ENCODE measurements at places on chromosomes 7 and 10.
A peak's percentile ranks its signal among the peaks of the same experiment; 100 is the strongest.

GRCh38 chr10:70722820-70723424 lies 50.6 kb downstream of the ADAMTS14 start:
- no peak for DNase-seq

GRCh38 chr10:78794736-78795455 lies 273.9 kb upstream of the ZMIZ1 start:
- DNase-seq: no peak

DNA sequence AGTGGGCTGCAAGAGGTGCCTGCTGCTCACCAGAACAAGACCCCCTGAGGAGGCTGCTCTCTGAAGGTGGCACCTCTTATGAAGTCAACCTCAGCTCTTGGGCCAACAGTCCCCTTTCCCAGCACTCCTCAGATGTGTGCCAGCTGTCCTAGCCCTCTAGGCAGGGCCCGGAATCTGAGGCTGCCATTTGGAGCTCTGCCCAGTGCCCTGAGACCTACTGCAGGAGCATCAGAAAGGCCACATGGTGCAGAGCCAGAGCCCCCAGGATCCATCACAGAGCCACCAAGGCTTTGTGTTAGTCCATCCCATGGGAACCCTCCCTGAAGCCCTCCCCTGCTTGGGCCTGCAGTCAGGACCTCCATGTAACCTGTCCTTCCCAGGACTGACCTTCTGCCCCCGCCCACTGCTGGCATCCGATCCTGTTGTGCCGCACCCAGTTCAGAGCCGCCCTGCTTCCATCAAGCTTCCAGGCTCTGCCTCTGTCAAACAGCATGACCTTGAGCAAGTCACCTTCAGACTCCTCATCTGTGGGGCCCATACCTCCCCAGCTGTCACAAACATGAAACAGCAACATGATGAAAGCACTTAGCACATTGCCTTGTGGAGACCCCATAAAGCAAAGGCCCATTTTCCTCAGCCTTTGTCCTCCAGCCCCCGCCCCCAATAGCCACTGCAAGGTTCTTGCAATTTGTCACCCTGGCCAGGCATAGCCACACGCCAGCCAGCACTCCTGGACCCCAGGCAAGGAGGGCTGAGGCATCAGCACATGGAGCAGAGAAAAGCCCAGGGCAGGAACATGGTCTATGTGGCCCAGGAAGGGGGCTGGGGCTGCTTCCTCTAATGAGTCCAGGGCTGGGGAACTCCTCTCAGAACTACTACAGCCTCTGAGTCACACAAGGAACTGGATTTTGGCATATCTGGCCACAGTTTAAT lies 51.7 kb downstream of the GRID1 start:
- DNase-seq: no peak

DNA sequence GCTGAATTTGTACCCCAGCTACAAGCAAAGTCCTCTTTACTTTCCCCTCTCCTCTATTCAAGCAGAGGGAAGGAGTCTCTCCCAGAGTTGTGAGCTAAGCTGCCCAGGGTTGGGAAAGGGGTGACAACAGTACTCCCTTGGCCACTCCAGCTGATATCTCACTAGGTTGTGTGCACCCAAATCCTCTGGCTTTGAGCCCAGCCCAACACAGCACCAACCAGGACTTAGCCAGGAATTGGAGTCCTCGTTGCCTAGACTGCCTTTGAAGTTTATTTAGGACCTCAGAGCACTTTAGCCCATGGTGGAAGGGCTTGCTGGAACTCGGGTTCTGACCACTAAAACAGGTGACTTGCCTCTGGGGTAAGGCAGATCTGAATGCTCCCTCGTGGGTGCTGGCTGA lies 35.7 kb upstream of the DYNC1I1 start:
- no peak for DNase-seq

DNA sequence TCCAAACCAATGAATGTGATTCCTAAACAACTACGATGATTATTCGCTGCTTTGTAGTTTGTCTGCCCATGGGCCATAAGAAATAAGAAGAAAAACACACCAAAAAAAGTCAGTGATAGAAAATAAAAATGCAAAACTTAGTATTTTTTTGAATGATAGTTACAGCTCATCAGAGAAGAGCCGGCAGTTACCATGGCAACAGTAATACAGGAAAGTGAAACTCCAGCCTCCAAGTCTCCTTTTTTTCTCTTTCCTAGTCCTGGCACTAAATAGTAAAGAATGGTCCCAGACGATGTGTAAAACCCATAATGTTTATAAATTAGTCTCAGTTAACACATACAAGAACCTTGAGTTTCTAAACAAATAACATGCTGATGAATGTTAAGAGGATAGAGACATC lies 21.6 kb upstream of the LHFPL3 start:
- DNase-seq: no peak

GRCh38 chr7:47232751-47233412 lies 349.0 kb downstream of the TNS3 start:
- no peak for DNase-seq

- DNase-seq: peak; percentile 94
These were observed 20.4 kb downstream of the SH2B2 start for GRCh38 chr7:102306916-102307677.

GRCh38 chr10:30510184-30510931 lies 76.4 kb downstream of the MAP3K8 start:
- no peak for DNase-seq

DNA sequence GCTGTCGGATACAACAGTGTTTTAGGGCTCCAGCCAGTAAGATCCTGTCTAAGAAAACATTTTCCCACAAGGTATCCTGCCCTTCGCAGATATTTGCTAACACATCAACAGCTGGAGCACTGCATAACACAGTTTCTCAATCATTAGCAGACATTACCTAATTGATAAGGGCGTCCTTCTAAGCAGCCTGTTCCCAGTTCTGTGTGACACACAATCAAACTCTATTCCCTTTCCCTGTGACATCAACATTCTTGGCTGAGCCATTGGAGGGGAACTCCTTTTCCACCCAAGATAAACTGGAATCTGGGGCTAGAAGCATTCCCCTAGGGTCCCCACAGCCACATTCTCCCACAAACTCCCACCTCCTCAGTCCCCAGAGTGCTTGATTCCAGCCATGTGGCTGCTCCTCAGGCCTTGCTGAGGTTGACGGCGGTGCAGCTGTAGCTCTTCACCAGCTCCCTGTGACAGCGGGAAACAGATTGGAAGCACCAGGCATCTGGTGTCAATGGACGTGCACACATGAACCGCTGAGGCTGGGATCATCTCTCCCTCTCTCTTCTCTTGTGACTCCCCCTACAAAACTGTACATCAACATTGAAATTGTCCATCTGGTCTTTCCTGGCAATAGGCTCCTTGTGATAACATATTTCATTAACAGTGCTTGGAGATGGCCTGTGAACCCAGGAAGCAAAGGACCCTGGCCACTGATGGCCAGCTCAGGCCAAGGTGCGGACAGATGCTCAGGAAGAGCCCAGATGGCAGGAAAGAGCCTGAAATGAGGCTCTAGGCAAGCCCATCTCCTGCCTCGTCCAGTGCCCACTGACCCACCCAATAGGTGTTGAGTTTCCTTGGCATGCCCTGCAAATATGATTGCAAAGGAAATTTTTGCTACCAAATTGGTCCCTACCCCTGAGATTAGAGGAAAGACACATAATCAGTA lies 131.1 kb upstream of the TBX20 start:
- peak; percentile 53 for DNase-seq

- no peak for DNase-seq
These were observed 226.4 kb downstream of the KIAA1217 start for GRCh38 chr10:24435374-24435773.

GRCh38 chr7:50497968-50498367 lies 47.8 kb upstream of the FIGNL1 start:
- DNase-seq: no peak

GRCh38 chr10:51698473-51699063 lies 827 bp downstream of the CSTF2T start:
- no peak for DNase-seq

GRCh38 chr10:19499291-19499770 lies 316.9 kb upstream of the PLXDC2 start:
- no peak for DNase-seq

DNA sequence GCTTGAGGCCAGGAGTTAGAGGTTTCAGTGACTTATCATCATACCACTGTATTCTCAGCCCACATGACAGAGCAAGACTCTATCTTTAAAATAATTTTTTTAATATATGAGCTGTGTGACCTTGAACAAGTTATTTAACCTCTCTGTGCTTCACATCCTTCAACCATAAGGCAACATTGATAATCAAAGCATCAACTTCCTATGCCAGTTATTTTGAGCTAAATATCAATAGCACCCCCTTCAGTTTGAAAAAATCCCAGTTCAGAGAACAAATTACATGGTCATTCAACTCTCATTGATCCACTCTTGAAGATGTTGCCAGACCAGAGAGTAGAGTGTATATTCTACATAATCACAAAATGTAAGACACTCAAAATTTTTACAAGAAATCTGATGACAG lies 53.0 kb downstream of the ASNS start:
- DNase-seq: no peak

- no peak for DNase-seq
These were observed 245.5 kb upstream of the STEAP1 start for GRCh38 chr7:89908736-89909135.

GRCh38 chr7:21108182-21108581 lies 319.7 kb upstream of the SP4 start:
- DNase-seq: no peak

DNA sequence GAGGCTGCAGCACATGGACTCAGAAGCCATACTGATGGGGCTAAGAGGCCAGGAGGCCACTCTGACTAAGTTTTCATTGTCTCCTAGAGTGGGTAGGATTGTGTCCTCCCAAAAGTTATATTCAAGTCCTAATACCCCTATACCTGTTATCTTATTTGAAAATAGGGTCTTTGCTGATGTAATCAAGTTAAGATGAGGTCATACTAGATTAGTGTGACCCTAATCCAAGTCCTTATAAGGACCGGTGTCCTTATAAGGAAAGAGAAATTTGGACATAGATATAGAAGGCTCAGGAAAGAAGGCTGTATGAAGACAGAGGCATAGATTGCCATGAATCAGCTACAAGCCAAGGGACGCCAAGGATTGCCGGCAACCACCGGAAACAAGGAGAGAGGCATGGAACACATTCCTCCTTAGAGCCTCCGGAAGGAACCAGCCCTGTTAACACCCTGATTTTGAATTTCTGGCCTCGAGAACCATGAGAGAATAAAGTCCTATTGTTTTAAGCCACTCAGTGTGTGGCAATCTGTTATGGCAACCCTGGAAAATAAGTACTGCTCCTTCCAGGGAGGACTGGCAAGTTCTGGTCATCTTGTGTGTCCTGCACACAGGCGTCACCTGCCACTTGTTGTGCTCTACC lies 157.0 kb downstream of the EMX2 start:
- DNase-seq: no peak

- no peak for DNase-seq
These were observed 24.6 kb upstream of the FOXL3 start for GRCh38 chr7:265192-265997.

DNA sequence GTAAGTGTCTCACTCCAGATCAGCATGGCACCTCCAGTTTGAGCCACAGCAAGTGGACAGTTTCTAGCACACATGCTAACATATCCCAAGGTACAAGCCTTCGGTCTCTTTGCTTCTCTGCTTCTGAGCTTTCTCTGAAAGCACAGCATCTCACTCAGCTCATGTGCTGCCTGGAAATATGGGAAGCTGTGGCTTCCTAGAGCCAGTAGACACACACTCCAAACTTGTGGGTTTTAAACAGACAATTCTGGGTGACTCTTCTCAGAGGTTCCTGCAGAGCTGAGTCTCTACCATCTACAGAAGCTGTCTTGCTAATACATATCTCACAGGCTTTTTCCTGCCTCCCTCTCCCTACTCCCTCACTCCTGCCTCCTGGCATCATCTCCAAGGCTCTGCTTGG lies 23.9 kb upstream of the TMEM273 start:
- DNase-seq: no peak

GRCh38 chr7:26900251-26900650 lies 35.9 kb upstream of the SKAP2 start:
- DNase-seq: no peak

DNA sequence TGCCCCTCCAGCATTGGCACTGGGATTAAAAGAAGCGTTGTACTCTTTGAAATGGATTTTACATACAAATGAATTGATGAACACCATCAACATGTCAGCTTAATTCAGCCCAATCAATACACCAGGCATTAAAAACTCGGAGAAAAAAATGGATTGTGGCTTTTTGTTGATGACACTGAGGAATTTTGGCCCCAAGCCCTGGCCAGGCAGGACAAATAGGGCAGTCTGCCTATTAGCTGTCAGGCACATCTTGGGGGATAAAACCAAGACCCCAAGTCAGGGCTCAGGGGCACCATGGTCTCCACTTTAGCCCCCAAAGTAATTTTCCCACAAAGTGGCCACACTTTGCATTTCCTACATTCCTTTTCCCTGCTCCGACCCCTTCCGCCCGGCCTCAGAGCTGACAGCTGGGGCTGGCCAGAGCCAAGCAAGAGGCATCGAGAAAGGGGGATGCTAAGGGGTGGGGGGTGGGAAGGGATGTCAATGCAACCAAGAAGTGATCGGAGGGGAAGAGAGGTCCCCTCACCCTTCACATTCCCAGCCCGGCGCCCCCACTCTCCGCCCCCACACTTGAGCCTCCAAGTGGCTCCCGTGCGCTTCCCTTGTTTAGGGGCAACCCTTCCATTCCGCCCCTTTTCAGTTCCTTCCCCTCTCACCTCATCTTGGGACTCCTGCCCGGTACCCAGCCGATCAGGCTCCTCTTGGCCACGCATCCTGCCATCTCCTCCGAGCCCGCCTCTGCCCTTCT lies 711 bp downstream of the HIP1 start:
- DNase-seq: peak; percentile 57

- no peak for DNase-seq
These were observed 126.8 kb upstream of the ODAD2 start for GRCh38 chr10:28125701-28126100.

DNA sequence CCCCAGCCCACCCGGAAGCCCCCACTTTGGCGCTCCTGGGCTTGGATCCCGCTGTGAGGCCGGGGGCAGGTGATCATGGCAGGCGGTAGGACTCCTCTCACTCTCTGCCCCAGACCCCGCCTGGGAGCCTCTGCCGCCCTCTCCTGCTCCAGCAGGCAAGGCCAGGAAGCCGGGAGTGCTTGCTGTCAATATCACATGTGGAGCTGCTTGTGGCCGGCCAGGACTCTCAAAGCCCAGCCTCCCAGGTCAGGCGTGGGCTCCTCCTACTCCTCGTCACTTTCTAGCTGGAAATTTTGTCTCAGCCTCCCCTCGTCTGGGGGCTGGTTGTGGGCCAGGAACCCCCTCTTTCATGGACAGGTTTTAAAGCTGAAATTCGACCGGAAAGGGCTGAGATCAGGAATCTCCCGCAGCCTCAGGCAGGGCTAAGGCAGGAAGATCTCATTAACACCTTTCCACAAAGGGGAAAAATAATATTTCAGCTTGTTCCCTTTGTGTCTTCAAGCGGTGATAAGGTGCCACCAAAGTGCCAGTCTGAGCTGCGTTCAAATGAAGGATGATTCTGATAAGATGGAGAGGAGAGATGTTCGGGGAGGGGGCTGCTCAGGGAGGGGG lies 273.6 kb upstream of the PODXL start:
- peak; percentile 55 for DNase-seq

GRCh38 chr10:79147306-79147705 lies 78.5 kb downstream of the ZMIZ1 start:
- no peak for DNase-seq

- DNase-seq: no peak
These were observed 50.6 kb downstream of the PRPF18 start for GRCh38 chr10:13637303-13637856.
